Spleen (tissue), 13 donors: ENCODE measurements at places on chromosomes 4 and X. TPM values are rescaled to one million over a fixed set of nuclear protein-coding genes. Genes with fewer than 3 reads are reported as not detected.

PLXNB3 gene
- polyA plus RNA-seq = 0.49 TPM

DNA sequence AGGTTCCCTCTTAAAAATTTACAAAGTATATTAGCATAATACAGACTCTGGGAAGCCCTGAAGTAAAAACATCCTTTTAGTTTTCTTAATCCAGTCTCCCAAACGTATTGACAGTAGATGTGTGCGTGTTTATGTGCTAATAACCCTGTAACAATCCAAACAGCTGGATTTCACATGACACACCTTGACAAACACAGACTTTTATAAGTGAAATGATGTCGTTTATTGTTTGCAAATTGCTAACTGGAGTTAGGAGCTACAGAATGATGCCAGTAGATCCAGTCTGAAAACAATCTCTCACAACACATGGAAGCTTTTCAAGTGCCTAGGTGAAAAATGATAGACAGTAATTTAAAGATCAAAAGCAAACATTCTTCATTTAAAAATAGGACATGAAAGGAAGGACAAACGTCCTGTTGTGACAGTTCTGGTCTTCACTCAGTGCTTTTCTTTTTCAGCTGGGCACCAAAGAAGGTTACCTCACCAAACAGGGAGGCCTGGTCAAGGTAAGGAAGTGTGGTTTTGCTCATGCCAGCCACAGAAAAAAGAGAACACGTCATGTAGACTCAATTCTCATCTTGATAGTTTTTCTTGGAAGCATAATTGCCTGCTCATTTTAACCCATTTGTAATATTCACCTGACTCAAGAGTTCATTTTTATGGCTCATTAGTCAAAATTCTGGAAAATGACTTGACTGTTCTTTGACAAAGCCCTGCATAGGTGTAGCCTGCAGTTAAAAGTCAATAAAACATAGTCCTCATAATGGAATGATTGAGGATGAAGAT, 32.9 kb downstream of the LAMTOR3 start:
- DNase-seq = no peak

GRCh38 chrX:153981771-153982533, 9.4 kb downstream of the TMEM187 start:
- DNase-seq = peak; percentile 89

DNA sequence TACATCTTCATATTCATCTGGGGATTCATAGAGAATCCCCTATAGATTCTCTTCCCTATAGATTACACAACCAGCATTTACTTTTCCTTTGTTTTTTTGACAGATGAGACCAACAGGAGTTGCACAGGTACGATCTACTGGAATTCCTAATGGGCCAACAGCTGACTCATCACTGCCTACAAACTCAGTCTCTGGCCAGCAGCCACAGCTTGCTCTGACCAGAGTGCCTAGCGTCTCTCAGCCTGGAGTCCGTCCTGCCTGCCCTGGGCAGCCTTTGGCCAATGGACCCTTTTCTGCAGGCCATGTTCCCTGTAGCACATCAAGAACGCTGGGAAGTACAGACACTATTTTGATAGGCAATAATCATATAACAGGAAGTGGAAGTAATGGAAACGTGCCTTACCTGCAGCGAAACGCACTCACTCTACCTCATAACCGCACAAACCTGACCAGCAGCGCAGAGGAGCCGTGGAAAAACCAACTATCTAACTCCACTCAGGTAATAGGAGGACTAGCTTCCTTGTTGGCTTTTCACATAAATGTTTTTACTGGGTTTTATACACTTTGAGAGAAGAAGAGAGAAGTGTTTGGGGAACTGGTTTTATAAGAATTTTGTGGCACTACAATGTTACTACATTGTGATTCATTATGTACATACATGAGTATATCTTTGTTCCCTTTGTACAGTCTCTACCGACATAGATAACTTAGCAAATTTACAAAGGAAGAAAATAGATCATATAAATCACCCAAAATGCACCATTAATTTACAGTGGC, 137.2 kb downstream of the DIPK2B start:
- DNase-seq = no peak

DNA sequence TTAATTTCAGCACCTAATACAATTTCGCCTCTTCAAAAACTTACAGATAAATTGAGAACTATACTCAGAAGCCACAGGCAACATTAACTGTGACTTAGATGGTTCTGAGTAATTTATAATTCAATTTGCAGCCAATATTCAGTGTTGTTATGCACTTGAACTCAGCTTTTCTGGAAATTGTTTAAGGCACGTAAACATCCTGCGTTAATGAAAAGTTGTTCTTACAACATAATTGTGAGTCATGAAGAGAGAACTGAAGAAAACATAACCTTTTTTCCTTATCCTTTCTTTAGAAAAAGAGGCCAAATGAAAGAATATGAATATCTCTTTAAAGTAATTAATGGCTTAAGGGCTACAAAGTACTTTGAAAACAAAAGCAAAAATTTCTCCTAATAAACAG, 16.6 kb upstream of the H2AZ1 start:
- no peak for DNase-seq

DNA sequence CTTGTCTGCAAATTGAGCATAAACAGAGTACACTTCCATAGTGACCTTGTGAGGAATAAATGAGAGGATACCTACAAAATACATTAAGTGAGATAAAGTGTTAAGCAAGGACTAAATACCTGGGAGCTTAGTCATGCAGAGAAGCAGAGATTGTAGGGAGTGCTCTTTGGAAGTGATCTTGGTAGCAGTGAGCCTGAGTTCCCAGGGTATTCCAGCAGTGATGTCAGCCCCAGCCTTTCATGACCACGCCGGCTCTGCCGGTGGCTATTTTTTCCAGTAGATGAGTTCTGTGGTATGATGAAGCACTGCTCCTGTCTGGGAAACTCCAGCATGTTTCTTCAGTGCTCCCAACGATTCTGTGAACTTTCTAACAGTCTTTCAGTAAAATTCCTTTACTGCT, 391.5 kb upstream of the IGFBP7 start:
- DNase-seq = no peak

- no peak for DNase-seq
Measured at GRCh38 chr4:179678093-179678814, 2236.0 kb upstream of the AGA start.

DNA sequence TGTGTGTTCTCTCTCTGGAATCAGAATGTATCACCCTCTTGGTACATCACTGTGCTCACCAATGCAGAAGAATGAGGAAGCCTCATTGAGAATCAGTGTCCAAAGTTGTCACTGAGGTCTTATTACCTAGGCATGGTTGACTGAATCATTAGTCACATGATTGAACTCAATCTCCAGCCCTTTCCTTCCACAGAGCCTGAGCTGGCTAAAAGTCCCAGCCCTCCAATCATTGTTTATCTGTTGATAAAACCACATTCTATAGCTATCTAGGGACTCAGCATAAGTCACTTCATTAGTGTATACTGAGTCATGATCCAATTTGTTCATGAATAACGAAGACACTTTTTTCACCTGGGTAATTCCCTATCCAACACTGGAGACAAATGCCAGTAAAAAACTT, 396.8 kb downstream of the TRAM1L1 start:
- no peak for DNase-seq

DNA sequence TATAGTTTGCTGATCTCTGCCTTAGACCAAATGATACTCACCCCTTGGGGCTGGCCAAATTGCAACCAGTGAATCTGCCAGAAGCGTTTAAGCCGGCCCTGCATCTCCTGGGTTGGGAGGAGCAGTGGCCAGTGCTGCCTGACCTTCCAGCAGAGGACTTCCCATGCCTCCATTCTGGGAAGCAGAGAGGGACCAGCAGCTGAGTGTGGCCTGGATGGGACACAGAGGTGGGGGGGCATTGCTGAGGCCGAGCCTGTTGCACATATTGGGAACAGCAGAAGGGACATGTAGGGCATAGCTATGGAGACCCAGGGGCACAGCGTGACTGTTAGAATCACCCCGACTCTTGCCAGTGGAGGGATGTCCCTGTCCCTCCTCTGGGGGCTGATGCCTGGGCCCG, 93.3 kb downstream of the CPZ start:
- DNase-seq = peak; percentile 50

CYLC1 gene
- polyA plus RNA-seq = not detected

GRCh38 chr4:45121426-45121975, 395.1 kb upstream of the GNPDA2 start:
- no peak for DNase-seq

DNA sequence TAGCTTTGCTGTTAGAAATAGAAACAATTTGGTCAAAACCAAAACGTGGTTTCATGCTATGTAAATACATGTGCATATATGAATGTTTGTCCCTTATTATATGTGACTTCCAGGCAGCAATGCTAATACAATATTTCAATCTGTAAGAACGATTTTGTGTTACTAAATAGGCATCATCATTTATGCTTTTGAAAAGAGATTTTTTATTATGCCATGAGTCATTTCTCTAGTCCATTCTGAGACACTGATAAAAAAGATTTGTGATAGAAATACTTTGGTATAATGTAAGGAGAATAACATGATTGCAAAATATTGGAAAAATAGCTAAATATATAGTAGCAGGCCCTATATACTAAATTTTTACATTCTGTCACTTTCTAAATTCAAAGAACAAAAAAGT, 28.9 kb downstream of the SYNPO2 start:
- no peak for DNase-seq

FAM53A gene
- 2.7 TPM for polyA plus RNA-seq

DNA sequence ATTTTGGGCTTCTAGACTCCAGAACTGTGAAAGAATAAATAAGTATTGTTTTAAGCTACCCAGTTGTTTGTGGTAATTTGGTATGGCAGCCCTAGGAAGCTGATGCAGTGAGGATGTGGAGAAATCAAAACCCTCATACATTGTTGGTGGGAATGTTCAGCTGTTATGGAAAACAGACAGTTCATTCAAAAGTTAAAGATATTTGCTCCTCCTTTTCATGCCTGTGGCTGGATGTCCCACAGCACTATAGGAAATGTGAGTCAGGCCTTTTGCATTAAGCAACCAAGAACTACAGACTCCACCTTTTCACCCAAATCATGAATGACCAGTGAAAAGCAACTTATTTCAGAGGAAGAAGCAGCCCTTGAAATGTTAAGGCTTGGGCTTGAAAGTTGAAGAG, 6.7 kb downstream of the BBS12 start:
- no peak for DNase-seq

DNA sequence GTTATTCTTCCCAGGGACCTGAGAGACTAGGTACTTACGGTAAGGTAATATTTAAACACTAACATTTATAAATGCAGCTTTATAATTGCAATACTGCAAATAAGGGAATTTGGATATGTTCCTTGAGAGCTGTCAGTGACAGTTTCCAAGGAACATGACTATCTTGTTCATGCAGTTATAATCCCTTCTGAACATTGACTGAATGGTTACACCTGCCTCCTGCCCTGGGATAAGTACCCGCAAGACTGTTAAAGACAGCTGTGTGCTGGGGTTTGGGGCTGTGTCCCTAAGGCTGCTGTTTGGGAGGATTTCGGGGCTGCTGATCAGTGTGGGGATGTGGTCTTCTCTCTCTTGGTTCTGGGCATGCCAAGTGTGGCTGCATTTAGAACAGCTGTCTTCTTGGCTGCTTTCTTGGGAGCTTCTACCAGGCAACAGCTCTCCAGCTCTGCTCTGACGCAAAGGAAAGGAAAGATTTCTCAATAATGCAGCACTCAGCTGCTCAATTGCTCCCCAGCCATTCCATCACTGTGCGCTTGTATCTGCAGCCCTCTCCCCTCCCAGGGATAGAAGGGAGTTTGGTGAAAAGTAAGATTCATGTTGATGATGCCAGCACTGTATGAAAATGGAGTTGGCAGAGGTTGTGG, 298.8 kb upstream of the TAPT1 start:
- no peak for DNase-seq

- no peak for DNase-seq
Measured at GRCh38 chr4:89784686-89785231, 52.2 kb downstream of the SNCA start.

LONRF3 gene
- 0.11 TPM for polyA plus RNA-seq

SATL1 gene
- not detected for polyA plus RNA-seq

- DNase-seq = no peak
Measured at GRCh38 chr4:172865103-172865502, 303.5 kb upstream of the GALNT7 start.

TKTL2 gene
- polyA plus RNA-seq = 0.06 TPM

NWD2 gene
- polyA plus RNA-seq = not detected

- no peak for DNase-seq
Measured at GRCh38 chr4:134518574-134519217, 317.1 kb upstream of the PABPC4L start.

GRCh38 chr4:31045724-31046318, 325.7 kb downstream of the PCDH7 start:
- DNase-seq = no peak

SASH3 gene
- polyA plus RNA-seq = 142 TPM

GAGE13 gene
- polyA plus RNA-seq = not detected

TRMT44 gene
- 5.9 TPM for polyA plus RNA-seq
